Astrocyte (in vitro differentiated cells and primary cell): ENCODE measurements at places on chromosomes 6 and 20.

- DNase-seq, result no peak
These were observed 3.9 kb downstream of the OTOR start for GRCh38 chr20:16752082-16752481.

DNA sequence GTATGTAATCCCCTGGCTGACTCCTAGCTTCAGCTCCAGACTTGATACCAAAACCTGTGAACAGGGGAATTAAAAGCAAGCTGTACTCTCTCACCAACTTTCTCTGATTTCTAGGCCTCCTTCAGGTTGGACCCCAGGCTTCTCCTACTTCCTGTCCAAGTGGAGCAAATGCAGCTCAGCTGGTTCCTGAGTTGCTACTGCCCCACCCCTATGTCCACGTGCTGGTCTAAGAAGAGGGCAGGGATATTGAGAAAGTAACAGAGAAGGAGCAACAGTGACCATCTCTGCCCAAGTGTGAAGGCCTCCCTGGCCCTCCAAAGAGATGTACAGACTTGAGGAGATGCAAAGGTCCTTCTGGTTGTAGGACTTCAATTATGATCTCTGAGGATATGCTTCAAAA, 188.3 kb upstream of the MCHR2 start:
- no peak for DNase-seq

GRCh38 chr6:128499079-128499731, 21.2 kb downstream of the PTPRK start:
- no peak for DNase-seq

DNA sequence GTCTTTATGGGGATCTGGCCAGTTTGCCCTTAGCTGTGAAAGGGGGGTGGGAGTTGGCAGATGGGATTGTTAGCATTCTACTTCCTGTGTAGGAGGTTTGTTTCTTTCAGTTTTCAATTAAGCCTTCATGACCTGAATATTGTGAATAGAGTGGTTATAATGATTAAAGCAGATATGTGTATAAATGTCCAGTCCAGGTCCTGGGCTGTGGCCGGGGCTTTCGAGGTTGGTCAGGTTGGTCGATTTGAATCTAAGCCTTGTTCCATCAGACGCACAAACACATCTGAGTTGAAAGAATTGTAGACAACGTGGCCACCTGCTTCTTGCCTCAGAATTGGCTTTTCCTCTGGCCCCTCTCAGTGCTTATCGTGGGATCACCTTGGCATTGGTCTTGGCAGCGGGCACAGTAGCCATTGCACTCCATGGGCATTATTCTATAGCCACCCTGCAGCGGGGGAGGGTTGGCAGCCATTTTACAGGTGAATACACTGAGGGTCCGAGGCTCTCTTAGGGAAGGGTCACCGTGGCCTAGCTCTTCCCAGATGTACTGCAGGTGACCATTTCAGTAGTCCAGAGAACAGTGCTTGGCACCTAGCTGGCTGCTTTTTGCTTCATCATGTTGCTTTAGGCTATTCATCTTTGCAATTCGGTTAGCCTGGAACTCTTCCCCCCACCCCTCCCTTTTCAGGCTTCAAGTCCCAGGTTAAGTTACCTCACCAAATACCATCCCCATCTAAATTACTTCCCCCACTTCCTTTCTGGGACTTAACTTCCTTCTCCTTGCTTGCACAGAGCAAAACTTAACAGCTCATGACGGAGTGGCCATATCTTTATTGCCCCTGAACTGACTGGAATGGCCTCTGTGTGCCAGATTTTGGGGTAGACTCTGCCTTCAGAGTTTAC, 1.1 kb downstream of the RNF114 start:
- DNase-seq, result no peak

GRCh38 chr20:55540013-55540412, 465.3 kb downstream of the CBLN4 start:
- DNase-seq, result no peak

- no peak for DNase-seq
These were observed 75.8 kb upstream of the AFDN start for GRCh38 chr6:167750956-167751358.

- no peak for DNase-seq
These were observed 3.1 kb downstream of the NTSR1 start for GRCh38 chr20:62711703-62712101.

- no peak for DNase-seq
These were observed 47.8 kb downstream of the RTN4IP1 start for GRCh38 chr6:106581468-106581867.

DNA sequence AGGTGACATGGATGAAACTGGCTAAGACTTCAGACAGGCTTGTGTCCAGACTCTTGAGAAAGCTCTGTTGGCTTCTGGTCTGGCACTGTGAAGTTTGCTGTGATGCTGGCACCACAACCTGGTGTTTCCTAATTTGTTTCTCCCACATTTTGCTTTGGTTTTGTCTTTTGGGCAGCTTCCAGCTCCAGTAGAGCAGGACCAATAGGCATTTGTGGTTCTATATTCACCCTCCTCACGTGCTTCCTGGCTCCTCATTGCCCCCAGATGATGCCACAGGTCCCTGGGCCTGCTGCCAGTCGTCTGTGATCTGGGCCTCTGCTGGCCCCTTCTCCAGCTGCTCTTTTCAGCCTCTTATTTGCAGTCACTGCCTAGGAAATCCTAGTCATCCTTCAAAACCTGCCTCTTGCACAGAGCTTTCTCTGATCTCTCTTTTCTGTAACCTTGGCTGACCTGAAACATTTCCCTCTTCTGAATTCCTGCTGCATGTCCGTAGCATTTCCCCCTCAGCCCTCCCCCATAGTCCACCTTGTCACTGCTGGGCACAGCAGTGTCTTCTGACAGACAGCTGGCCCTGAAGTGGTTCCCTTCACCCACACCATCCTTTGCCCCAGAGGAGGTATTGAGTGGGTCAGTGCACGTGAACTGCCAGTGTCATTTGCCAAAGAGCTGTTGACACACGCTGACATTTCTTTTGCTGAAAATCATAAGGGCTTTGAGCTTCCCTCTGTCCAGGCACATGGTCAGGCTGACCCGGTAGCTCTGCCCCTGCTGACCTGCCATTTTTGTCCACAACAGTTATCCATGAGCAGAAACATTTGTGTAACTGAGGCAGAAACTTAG, 63.0 kb downstream of the PTPN1 start:
- DNase-seq, result peak; percentile 59

- peak; percentile 71 for DNase-seq
These were observed 8.2 kb downstream of the ATP9A start for GRCh38 chr20:51759769-51760510.

GRCh38 chr6:78605909-78606446, 261.4 kb upstream of the IRAK1BP1 start:
- DNase-seq, result peak; percentile 87

DNA sequence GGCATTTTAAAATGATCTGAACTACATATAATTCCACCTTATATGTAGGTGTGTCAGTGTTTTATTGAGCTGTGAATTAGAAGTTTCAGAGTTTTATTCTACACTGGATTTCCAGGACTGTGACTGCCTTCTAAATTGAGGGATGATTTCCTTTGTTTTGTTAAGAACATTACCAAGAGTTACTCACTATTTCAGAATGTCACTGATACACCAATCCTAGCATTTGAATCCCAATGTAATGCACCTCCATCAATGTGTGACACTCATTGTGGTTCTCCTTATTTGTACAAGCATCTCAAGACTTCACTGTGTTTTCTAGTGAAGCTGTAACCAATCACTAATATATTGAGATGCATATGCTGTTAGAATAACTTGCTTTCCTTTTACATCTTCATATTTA, 86.8 kb downstream of the PLCB1 start:
- DNase-seq, result peak; percentile 93

GRCh38 chr6:108714766-108715414, 133.3 kb upstream of the ARMC2 start:
- DNase-seq, result no peak
